Thoracic aorta (tissue), 2 donors: ENCODE measurements at places on chromosomes 4 and X. TPM values are rescaled to one million over a fixed set of nuclear protein-coding genes. Genes with fewer than 3 reads are reported as not detected.

CYTL1 gene
- total RNA-seq: 52.3 TPM

ANK2 gene
- 81.6 TPM for total RNA-seq

CNGA2 gene
- total RNA-seq: not detected

CHM gene
- 14.8 TPM for total RNA-seq
